ENCODE measurements at places on chromosomes 3 and 15.

GRCh38 chr3:140572334-140572733, 105.5 kb upstream of the TRIM42 start:
- no peak for DNase-seq

DNA sequence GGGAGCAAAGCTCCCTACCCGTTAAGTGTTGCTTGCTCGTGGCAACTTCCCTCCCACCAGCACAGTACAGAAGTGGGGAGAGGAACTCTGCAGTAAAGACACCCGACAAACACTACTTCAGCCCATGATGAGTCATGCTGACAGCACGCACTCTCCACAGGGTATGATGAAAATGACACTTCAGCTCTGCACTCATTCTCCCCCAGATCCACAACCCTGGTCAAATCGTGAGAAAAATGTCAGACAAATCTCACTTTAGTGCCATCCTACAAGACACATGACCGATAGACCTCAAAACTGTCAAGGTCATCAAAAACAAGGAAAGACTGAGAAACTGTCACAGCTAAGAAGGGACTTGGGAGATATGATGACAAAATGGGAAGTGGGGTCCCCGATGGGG, 278.9 kb downstream of the OCA2 start:
- no peak for DNase-seq

GRCh38 chr3:5140230-5140621, 18.1 kb downstream of the ARL8B start:
- DNase-seq: no peak

DNA sequence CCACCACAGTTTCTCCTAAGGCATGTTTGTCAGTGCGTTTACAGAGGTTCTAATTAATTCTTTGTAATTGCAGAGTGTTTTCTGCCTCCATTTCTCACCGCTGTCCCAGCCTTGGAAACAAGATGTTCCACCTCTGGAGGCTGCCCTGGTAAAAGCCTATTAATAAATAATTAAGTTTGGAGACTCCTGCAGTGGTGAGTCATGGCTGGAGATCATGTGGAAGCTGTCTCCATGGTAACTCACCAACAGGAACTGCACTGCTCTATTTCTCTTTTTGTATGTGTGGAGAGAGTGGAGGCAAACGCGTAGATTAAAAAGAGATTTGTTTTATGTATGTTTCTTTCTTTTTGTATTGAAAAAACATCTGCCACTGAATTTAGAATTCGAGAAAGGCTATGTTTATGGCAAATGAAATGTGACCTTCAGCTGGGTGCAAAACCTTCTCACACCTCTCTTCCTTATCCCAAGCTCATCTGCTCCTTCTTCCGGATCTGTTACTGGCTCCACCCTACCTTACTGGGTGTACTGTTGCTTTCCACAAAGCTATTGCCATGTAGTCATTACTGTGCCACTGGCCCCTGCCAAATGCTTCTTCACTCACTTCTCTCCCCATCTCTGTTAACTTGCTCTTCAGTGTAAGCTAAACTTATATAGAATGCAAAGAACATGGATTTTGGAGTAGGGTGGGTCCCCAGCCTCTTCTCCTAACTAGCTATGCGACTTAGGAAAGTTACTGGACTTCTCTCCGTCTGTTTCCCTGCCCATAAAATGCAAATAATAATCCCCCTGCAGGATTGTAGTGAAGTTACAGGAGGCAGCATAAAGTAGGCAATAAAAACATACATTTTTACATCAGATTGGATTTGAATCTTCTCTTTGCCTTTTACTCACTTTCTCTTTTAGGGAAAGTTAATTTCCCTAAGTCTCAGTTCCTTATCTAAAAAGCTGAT, 778.5 kb downstream of the NTRK3 start:
- no peak for DNase-seq

- no peak for DNase-seq
Observed at GRCh38 chr3:140093742-140094141, 158.8 kb downstream of the CLSTN2 start.

- no peak for DNase-seq
Observed at GRCh38 chr15:32951736-32952464, 234.1 kb downstream of the GREM1 start.

- DNase-seq: no peak
Observed at GRCh38 chr15:69209661-69210060, 49.2 kb downstream of the GLCE start.

GRCh38 chr3:119628816-119629445, 31.2 kb downstream of the PLA1A start:
- DNase-seq: no peak

- DNase-seq: no peak
Observed at GRCh38 chr15:80411788-80412288, 7.7 kb downstream of the ARNT2 start.

DNA sequence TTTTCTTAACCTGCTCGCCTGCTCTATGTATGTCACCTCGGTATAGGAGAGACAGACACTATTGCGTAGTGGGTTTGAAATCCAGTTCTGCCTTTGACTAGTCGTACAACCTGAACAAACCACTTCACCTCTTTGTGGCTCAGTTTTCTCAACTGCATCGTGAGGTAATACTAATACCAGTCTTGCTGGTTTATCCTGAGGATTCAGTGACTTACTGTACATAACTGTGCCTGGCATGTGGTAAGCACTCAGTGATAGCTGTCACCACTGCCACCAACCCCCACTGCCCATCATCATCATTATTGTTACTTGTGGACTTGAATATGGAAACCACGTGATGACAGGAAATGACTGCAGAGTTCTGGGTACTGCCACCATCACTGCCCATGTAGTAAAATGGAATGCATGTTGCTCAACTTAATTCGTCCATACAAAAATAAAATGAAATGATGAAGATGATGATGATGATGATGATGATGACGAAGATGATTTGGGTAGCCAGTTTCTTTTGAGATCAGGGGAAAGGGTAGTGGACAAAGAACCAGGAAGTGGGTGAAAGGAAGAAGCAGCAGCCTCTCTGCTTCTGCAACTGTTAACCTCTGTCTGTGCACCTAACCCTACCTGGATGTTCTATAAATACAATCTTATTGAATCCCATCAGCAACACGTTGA, 228.1 kb downstream of the FEZF2 start:
- no peak for DNase-seq

DNA sequence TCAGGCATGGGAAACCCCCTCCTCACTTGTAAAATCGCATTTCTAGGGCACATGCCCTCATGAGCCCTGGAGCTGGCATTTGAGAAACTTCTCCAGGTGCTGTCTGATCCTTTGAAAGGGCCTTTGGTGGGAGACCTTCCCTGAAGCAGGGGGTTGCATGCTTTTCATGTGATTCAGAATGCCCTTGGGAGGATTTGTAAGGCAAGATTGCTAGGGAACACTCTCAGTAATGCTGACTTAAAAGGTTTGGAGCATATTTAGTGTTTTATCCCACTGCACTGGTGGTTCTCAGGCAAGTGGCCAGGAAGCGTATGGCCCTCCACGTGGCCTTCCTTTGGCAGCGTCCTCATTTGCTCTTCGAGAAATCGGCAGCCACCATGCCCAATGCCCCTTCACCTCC, 164.1 kb downstream of the ARRDC4 start:
- no peak for DNase-seq

- no peak for DNase-seq
Observed at GRCh38 chr15:59268168-59268851, 61.7 kb downstream of the LDHAL6B start.

DNA sequence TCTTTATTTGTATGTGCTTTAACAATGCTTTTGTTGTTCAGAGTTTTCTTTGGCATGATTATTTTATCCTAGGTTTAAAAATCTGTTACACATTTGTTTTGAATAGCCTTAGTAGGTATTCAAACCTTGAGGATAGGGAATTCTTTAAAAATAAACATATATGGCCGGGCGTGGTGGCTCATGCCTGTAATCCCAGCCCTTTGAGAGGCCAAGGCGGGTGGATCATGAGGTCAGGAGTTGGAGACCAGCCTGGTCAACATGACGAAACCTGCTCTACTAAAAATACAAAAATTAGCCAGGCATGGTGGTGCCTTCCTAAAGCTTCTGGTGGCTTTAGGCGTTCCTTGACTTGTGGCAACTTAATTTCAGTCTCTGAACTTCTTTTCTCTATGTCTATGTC, 743.3 kb upstream of the EPHA6 start:
- DNase-seq: no peak

GRCh38 chr15:98484914-98485313, 163.4 kb upstream of the IGF1R start:
- no peak for DNase-seq

- peak; percentile 9 for DNase-seq
Observed at GRCh38 chr3:129824926-129825541, 68.5 kb downstream of the TMCC1 start.

DNA sequence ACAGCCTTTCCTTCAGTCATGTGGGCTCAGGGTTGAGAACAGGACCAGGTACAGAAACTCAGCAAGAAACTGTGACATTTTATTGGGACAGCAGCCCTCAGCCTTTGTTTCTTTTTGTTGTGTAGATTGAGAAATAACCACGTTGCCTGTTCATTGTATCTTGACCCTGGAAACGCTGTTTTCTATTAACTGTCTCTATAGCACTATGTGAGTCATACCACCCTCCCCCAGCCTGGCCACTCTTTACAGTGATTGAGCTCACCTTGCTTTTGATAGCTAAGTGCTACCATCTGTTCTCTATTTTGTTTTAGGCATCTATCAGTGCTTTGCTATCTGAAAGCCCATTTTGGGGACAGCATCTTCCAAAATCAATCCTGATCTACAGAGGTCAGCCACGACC, 127.9 kb downstream of the CD47 start:
- DNase-seq: no peak

GRCh38 chr3:8837162-8837561, 67.7 kb upstream of the OXTR start:
- no peak for DNase-seq

- no peak for DNase-seq
Observed at GRCh38 chr3:125382298-125382697, 7.2 kb upstream of the ZNF148 start.

DNA sequence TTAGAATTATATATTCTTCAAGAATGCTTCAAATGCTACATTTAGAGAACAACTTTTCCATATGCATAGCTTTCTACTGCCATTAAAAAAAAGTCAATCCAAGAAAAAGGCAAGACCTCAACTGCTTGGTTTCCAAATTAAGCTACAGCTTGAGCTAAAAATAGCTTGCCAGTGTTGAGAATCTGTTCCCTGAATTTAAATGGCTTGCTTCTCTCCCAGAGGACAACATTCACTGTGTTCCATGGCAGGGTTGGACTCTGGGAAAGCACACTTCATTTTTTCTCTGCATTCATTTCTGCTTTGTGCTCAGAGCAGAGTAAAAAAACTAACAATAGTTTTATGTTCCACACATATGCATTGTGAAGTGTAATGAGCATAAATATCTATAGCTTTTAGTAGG, 50.3 kb upstream of the ACTL6A start:
- DNase-seq: no peak

DNA sequence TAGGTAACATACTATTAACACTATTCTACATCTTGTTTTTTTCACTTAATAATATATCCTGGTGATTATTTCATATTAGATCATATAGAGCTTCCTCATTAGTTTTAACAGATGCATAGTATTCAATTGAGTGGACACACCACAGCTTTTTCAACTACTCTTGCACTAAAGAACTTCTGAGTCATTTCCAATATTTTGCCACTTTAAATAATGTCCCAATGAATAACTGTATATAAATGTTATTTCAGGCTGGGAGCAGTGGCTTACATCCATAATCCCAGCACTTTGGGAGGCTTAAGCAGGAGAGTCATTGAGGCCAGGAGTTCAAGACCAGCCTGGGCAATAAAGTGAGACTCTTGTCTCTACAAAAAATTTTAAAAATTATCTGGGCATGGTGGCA, 26.9 kb downstream of the MAP1A start:
- DNase-seq: no peak

- DNase-seq: no peak
Observed at GRCh38 chr3:150232992-150233451, 175.1 kb upstream of the TSC22D2 start.

DNA sequence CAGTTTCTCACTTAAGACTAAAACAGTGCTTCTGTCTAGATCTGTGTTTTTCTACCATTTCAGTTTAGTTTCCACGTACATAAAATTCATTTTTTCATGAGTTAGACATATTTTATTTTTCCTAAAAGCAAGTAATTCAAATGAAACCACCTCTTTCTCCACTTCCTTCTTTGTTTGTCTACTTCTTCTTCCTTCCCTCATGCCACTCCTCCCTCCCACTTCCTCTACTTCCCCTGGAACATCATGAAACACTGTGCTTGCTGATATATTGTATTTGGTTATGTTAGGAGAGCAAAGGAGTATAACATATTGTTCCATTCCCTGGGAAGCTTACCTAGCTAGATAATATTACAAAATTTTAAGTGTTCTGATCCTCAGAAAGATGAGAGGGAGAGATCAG, 36.7 kb upstream of the GOLGA8B start:
- no peak for DNase-seq

- DNase-seq: no peak
Observed at GRCh38 chr3:16412192-16412800, 101.2 kb downstream of the RFTN1 start.

DNA sequence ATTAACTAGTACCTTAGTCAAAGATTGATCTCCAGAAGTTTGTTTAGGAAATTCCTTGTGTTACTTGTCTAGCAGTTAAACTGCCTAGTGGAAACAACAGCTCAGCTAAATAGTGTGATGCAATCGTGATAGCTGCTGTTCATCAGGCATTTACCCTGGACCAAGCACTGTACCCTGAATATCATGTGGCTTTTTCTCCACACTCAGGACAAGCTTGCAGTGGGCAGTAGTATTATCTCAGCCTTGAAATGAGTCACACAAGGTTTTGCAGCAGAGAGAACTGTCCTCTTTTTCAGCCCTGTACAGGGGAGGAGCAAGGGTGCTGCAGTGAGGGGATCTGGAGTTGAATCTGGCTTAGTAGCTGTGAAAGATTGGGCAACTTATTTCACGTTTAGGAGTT, 208.4 kb downstream of the TP63 start:
- no peak for DNase-seq

DNA sequence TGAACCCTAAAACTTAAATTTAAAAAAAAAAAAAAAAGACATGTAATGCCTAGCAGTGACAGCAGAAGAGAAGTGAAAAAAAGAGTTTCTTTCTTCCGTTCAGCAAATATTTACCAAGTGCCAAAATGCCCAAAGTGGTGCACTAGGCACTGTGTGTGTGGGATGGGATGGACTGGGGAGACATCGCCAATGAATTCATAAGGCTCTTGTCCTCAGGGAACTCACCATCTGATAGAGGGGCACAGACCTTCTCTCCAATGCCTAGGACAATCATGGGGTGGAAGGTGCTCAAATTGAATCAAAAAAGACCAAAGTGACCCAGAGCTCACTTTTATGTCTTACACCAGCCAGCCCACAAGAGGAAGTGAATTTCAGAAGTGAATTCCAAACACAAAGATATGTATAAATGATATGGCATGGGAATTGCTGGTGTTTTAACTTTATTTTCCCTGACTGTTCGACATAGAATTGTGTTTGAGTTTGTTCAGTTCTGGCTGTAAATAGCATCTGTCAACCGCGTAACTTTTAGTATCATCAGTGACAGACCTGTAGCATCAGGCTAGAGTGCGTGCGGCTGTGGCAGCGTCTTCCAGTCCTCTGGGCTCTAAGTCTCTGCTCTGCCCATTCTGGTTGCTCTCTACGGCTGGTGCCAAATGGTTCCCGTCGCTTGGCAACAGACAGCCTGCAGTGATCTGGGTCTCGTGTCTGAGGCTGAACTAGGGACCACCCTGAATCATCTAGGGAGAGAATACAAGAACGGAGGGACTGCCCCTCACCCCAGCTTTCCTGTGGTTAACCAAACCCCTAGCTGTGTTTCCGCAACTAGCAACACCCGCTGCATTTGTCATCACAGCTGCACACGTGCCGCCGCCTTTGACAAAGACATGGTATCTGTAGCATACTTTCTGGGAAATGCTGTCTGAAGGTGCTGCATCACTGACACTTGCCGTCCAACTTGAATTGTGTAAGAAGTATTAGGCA, 154.0 kb upstream of the THBS1 start:
- peak; percentile 57 for DNase-seq

GRCh38 chr15:100100926-100101325, 240.8 kb downstream of the ADAMTS17 start:
- DNase-seq: no peak

Measured in stimulated activated CD4-positive, alpha-beta T cell treated with anti-CD3 and anti-CD28 coated beads, Interleukin-2, amount 100 ng/mL, for 4 hours (primary cell).